Muscle of leg (tissue), 16 donors: ENCODE measurements at places on chromosomes 6 and 20. TPM values are rescaled to one million over a fixed set of nuclear protein-coding genes. Genes with fewer than 3 reads are reported as not detected.

DNA sequence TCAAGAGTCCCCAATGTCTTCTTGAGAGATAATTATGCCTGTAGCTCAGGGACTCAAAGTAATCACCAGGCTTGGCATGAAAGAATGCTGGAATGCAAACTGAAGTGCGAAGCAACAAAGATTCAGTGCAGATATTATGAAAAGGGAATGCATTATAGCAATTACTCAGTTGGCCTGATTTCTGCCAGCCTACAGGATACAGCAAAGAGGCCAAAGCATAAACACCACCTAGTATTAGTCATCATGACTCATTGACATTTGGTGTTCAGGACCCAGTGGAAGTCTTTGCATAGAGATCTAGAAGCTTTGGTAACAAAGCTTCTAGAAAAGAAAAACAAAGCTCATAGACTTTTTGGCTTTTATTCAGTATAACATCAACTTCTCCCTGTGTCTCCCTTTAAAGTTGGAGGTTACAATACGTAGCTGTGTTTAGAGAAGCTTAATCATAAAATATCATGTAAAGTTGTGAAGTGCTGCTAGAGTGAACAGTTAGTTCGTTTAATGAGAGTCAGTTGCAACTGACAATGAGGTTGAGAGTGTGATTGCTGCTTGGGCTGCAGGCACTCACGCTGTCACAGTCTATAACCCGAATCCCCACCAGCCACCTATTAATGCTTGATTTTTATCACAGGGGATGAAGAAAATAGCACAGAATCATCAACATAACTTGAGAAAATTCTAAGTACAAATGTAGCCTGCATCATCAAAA, 932.7 kb downstream of the TFAP2A start:
- no peak for DNase-seq

DNA sequence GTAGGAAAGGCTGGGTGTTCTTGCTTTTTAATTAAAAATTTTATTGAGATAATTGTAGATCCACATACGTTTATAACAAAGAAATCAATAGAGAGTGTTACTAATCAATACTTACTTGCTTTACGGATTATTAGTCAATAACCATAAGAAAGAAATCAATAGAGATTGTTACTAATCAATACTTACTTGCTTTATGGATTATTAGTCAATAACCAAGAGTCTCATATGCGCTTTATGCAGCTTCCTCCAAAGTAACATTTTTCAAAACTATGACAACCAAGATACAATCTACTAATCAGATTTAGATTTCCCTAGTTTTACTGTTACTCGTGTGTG, 31.0 kb upstream of the LY86 start:
- DNase-seq = no peak

- DNase-seq = no peak
These were observed 48.9 kb upstream of the EZR start for GRCh38 chr6:158868122-158868480.

DNA sequence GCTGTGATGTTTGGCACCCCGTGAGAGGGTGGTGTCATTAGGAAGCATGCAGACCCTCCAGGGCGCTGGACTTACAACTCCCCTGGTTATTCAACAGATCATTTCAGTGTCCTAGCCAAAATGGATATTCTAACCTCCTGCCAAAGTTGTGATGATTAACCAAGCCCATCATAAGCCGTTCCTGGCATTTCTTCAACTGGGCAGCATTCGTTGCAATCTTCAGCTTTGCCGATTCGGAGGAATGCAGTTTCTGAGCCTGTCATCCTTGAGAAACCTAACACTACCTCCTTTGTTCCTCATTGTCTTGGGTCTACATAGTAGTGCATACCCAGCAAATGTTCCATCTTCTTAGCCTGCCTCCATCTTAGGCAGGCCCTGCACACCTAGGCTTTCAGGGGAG, 79.2 kb upstream of the MAP3K4 start:
- DNase-seq = no peak

DNA sequence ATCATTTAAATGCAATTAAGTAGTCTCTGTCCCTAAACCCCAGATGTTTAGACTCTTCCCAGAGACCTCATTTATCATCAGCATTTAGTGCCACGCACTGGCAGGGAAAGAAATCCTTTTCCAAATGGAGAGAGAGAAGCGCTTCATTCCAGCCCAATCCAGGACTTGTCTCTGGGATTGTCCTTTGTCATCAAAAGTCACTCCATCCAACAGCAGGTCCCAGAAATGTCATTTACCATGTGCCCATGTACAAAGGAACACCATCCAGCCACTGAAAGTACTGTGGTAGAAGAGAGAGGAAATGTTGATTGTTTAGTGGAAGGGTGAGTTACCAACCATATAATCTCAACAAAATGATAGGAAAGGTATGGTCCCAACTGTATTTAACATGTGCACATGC, 66.9 kb upstream of the SMIM28 start:
- no peak for DNase-seq

DNA sequence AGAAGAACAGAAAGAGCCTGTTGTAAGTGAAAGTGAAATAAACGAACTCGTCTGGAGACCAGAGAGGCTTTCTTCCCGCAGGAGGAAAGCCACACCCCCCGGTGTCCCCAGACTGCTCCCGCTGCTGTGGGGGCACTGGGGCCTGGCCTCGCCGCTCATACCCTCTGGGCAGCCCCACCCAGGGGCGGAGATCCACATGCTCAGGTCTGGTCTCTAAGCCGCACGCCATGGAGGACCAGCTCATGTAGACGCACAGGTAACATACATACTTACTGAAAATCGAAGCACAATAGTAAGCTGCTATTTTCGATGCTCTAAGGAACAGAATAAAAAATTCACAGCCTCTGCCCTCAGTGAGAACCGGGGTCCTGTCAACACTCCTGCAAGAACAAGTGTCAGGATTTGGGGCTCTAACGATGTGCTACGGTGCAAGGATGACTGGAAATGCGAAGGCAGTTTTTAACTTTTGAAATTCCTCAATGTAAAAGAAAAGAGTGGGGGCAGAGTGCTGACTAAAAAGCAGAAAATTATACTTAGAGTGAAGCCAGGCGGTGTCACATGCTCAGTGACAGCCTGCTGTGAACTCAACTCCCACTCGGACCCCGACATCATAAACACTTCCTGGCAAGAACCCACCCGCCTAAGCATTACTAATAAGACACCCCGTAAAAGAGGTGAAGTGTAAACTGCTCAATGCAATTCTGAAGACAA, 110.5 kb downstream of the IRF4 start:
- DNase-seq = no peak

The MRPL2 gene
- polyA plus RNA-seq = 45.3 TPM

The GABRR2 gene
- polyA plus RNA-seq = 0.78 TPM

The ZC3H12D gene
- polyA plus RNA-seq = 0.43 TPM

The GDAP1L1 gene
- 0.37 TPM for polyA plus RNA-seq
